ENCODE measurements at places on chromosomes 5 and 9.

DNA sequence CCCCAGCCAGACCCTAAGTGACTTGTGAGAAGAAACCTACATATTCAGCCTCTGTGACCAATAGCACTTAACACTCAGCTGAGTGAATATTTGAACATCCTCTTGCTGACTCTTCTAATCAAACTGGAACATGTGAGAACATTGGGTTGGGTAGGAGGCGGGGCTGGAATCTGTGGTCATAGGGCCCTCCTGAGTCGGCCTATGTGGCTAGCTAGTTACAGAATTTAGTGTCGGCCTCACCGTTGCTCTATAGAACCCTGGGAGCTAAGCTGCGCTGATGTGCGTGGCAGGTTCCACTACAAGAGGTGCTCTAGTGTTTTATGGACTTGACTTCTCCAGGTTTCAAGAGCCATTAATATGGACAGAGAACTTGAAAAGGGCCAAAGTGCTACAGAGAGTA, 138.8 kb downstream of the DROSHA start:
- no peak for DNase-seq

DNA sequence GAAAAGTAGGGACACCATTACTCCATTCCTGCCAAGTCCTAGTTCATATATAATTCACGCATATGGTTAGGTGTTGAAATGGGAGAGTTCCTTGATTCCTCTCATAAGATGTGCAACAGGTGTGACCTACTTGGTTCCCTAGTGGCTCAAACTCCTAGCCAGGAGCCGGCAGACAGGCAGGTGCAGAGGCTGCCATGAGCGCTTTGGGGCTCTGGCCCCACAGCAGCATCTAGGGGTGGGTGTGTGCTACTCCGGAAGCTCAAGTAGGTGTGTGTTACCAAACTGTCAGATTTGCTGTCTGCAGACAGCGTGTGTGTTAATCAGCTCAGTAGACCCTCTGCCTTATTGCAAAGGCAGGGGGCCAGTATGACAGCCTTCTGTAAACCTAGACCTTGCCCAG, 1652.4 kb upstream of the ACO1 start:
- no peak for DNase-seq

- no peak for DNase-seq
Measured at GRCh38 chr5:88819301-88819999, 63.5 kb downstream of the MEF2C start.

- peak; percentile 26 for DNase-seq
Measured at GRCh38 chr5:126525630-126526245, 69.3 kb downstream of the ALDH7A1 start.

- DNase-seq, result no peak
Measured at GRCh38 chr9:86516564-86516963, 162.4 kb upstream of the TUT7 start.

- no peak for DNase-seq
Measured at GRCh38 chr5:178590141-178590923, at the start of gene COL23A1. TSS of gene COL23A1 (minus strand) at chr5:178590393.

GRCh38 chr5:24497145-24497544, 147.6 kb downstream of the CDH10 start:
- DNase-seq, result no peak

- DNase-seq, result no peak
Measured at GRCh38 chr5:149325166-149325735, 20.0 kb upstream of the GRPEL2 start.

GRCh38 chr5:151454166-151454565, 6.8 kb downstream of the SLC36A1 start:
- DNase-seq, result no peak

GRCh38 chr9:133641861-133642595, 5.9 kb downstream of the DBH start:
- no peak for DNase-seq

GRCh38 chr9:19451240-19452087, 42.7 kb downstream of the ACER2 start:
- no peak for DNase-seq

- no peak for DNase-seq
Measured at GRCh38 chr9:69272212-69272611, 52.8 kb upstream of the ENTREP1 start.

- DNase-seq, result no peak
Measured at GRCh38 chr5:6829150-6829784, 116.0 kb downstream of the TENT4A start.

- DNase-seq, result no peak
Measured at GRCh38 chr5:171599411-171599810, 180.0 kb downstream of the FGF18 start.

GRCh38 chr9:6440405-6440804, 27.4 kb downstream of the UHRF2 start:
- no peak for DNase-seq

- DNase-seq, result no peak
Measured at GRCh38 chr5:132010989-132011621, 353 bp downstream of the ACSL6 start.

DNA sequence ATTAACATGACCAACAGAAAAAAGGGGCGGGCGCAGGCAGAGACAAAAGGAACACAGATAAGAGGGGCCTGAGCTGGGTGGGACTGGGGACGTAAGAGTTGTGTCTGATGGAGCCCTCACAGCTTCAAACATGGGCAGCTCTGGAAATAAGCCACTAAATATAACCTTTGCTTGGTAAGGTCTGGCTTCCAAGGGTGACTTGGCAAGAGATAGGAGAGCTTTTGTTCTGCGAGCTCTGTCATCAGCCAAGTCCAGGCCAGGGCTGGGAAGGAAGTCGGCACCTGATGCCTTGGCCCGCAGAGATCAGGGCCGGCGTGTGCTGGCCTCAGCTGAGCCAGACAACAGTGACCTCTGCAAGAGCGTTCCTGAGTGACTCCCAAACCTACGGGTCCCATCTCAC, 11.8 kb downstream of the TRUB2 start:
- DNase-seq, result no peak

- DNase-seq, result no peak
Measured at GRCh38 chr9:32855752-32856151, 72.4 kb downstream of the TMEM215 start.

- DNase-seq, result no peak
Measured at GRCh38 chr5:153985498-153985897, 53.2 kb downstream of the FAM114A2 start.

GRCh38 chr9:75958226-75958625, 67.8 kb downstream of the PCSK5 start:
- DNase-seq, result no peak

- no peak for DNase-seq
Measured at GRCh38 chr5:58718269-58718978, 135.5 kb downstream of the RAB3C start.

DNA sequence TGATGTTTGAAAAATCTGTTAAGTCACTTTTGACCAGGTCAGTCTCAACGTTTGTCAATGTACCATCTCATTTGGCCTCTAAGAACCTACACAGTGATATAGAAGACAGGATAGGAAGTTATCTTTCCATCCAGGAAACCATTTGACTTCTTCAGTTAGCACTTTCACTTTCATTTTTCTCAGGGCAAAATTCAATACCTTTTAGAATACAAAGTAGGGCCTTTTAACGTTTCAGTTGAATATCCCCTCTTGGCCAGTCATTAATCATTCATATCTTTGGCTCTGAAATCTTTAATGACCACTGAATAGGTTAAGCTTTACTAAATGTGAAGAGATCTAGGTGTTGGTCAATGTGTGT, 101.1 kb upstream of the GNAQ start:
- DNase-seq, result no peak

- DNase-seq, result no peak
Measured at GRCh38 chr5:86768699-86769202, 151.0 kb downstream of the COX7C start.

DNA sequence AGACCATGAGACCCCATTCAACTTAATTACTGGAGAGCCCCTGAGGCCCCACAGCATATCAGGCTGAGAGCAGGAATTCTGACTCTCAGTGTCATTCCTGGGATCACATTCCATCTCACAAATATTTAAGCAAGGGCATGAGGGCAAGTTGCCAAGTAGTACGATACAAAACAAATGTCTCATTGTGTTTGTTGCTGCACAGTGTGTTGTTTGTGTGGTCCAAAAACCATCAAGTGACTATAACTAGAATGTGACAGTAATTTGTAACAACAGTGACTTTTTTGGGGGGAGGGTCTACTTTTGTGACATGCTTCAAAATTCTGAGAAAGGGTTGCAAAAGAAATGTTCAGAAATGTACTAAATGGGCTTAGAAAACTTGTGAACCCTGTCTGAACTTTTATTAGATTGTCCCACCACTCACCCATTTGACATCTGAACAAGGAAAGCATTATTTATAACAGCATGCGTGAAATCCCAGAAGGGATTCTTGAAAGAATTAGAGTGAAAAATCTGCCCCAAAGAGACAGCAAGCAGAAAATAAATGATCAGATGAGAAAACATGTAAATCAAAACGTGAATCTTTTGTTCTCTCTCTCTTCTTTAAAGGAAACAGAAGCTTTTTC, 347.0 kb downstream of the NTRK2 start:
- DNase-seq, result no peak

- no peak for DNase-seq
Measured at GRCh38 chr9:100619665-100620064, 41.8 kb downstream of the CAVIN4 start.

- DNase-seq, result no peak
Measured at GRCh38 chr9:8863886-8864544, 1064.4 kb upstream of the DMAC1 start.

- no peak for DNase-seq
Measured at GRCh38 chr5:110324876-110325275, 401.6 kb downstream of the TMEM232 start.

DNA sequence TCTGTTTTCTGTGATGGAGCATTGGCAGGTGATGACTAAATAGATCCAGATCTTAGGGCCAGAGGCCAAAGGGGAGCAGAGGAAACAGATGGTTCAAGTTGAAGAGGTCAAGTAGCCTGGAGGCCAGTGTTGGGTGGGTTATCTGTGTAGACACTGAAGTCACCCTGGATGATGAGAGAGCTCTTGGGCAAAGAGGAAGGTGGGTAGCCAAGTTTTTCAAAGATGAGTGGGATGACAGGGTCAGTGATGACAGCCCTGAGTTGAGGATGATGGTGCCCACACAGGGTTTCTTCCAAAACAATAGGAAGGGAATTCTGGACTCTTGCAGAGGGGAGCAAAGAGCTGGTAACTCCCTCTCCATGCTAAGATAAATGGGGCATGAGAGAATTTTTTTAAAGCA, 76.6 kb downstream of the CD180 start:
- no peak for DNase-seq

DNA sequence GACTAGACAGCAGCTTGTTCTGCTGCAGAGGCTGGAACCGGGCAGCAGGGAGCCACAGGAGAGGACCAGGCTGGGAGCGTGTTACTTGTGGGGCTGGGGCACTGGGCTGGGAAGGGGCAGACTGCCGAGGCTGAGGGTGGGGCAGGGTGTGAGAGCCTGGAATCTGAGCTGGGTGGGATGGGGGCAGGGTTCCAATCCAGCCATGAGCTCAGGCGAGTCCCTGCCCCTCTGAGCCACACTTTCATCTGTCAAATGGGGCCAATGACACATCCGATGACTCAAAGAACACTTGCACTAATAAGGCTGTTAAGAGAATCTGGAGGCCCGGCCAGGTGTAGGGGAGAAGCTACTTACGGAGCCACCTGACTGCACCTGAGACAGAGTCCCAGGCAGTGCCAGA, 18.7 kb upstream of the WDR38 start:
- no peak for DNase-seq

DNA sequence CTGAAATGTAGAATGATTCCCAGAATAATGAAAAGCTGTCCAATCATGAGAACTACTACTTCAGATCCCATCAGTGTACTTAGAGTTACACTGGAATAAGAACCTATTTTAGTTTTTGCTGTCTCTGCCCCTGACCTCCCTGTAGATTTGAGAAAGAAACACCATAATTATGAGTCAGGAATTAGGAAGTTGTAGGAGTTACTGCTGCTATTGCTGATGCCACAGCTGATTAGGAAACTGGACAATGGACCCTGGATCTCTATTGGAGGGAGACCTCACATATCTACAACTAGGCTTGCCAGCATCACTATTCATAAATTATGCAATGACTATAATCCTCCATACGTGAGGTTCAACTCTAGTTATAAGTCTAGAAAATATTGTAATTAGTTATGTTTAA, 48.8 kb upstream of the EDIL3 start:
- DNase-seq, result no peak

- no peak for DNase-seq
Measured at GRCh38 chr5:154465169-154465568, 12.9 kb downstream of the HAND1 start.

GRCh38 chr9:101119206-101119819, 90.8 kb downstream of the PLPPR1 start:
- no peak for DNase-seq

DNA sequence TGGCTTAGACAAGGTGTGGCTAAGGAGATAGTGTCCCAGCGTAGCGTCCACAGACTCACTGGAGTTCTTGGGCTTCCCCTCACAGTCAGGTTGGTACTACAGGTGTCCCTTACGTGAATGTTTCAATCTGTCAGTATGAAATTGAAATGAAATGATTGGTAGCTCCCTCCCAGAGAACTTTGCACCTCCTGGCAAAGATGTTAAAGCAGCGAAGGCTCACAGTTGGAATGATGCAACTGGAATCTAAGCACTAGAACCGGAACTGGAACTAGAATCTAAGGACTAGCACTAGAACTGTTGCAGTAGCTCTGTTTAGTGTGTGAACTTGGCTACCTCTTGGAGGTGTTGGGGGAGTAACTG, 1.1 kb downstream of the SLC31A1 start:
- no peak for DNase-seq

- no peak for DNase-seq
Measured at GRCh38 chr5:10584714-10585517, 21.0 kb downstream of the ANKRD33B start.

- no peak for DNase-seq
Measured at GRCh38 chr9:107198718-107199117, 84.4 kb upstream of the RAD23B start.

- no peak for DNase-seq
Measured at GRCh38 chr9:81559709-81560108, 129.6 kb downstream of the TLE1 start.

DNA sequence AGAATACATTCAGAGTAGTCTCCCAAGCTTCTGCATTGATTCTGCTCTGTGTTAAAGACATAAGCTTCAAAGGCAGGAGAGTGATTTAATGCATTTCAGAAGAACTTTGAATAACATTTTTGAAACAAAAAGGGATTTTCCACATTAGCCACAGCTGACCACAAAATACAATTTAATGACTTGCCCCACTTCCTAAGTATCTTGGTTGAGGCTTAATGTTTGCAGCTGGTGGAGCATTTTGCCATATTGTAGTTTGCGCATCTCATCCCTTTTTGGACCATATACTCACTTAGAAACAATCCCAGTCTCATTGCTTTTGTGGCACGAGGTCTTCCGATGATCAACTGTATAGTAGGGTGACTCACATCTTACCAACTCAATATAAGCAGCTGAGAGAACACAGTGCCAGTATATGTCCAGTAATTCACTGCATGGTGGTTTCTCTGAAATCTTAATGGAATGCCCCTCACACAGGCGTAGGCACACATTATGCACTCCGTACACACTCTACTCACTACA, 455.8 kb upstream of the PTGER4 start:
- DNase-seq, result no peak

- no peak for DNase-seq
Measured at GRCh38 chr9:21174671-21175070, 8.2 kb upstream of the IFNA21 start.

GRCh38 chr9:120104771-120105170, 475.2 kb downstream of the CDK5RAP2 start:
- DNase-seq, result no peak

- DNase-seq, result no peak
Measured at GRCh38 chr9:135273008-135273407, 185.5 kb downstream of the OLFM1 start.
